Activated CD4-positive, alpha-beta T cell treated with anti-CD3 and anti-CD28 coated beads, Interleukin-2, amount 50 U/mL, for 48 hours (primary cell): ENCODE measurements at places on chromosomes 16 and 17.
A peak's percentile ranks its signal among the peaks of the same experiment; 100 is the strongest.

DNA sequence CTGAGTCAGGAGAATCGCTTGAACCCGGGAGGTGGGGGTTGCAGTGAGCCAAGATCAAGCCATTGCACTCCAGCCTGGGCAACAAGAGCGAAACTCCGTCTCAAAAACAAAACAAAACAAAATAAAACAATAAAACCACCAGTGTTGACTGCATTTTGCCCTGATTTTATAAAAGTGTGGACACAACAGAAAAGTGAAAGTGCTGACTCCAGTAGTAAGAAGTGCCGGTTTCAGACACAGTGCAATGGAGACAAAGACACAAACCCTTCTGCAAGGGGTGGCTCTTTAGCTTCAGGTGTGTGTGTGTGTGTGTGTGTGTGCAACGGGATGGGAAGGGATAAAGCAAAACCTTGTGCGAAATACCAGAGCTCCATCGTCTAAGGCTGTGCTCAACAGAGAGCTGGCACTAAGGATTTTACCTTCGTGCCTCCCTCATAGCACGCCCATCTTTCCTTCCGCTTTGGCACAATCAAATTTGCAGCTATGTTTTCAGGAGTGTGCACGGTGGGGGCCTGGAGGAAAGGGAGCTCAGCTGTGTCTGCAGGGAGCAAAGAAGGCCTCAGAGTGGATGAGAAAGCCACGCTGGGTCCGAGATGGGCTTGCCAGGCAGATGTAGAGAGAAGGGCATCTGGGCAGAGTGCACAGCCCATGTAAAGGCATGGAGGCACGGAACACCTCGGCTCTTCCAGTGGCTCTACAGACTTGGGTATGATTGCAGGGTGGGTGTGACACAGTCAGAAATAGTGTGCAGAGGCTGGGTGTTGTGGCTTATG is 15.5 kb downstream of the MXRA7 start:
- DNase-seq, result no peak

GRCh38 chr17:57645950-57646665 is 99.0 kb downstream of the CCDC182 start:
- peak; percentile 13 for DNase-seq

DNA sequence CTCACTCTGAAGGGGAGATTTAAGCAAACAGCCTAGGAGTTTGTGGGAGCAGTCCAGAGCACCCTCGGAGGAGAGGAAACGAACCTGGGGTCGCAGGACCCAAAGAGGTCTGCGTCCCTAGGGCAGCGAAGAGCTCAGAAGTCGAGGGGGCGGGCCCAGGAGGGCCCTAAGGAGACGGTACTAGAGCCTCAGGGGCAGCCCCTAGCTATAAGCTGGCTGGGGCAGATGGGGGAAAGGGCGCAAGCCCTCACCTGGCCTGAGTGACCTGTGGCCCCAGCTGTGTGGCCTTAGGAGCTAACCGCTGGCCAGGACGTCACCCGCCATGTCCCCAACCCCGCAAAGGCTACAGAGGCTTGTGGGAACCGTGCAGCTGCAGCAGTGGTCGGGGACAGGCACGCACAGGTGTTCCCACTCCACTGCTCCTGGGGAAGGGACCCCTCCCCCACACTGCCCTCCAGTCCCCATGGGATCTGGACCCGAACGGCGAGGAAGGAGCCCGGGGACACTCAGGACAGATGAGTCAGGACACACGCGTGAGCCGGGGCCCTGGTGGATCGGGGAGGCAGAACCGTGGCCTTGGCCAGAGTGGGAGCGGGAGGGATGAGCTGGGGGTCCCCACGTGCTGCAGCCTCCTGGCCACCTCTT is 2.0 kb upstream of the CTRB2 start:
- no peak for DNase-seq

DNA sequence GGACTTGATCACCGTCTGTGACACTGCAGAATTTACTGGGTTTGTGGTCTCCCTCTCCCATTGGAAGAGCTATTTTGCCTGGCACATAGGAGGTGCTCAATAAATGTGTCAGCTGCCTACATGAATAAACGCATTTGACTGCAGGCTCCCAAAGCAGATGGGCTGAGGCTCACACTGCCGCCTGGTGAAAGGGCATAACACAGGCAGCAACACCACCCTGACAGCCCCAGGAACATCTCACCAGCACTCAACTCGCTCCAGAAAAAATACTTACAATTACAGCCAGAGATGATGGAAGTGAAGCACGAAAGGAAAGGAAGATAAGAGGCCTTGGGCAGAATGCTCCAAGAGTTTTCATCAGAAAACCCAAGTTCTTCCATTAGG is 73.9 kb downstream of the RPH3AL start:
- no peak for DNase-seq
